ENCODE measurements at places on chromosomes 2 and 18. TPM values are rescaled to one million over a fixed set of nuclear protein-coding genes. Genes with fewer than 3 reads are reported as not detected.
A peak's percentile ranks its signal among the peaks of the same experiment; 100 is the strongest.

DNA sequence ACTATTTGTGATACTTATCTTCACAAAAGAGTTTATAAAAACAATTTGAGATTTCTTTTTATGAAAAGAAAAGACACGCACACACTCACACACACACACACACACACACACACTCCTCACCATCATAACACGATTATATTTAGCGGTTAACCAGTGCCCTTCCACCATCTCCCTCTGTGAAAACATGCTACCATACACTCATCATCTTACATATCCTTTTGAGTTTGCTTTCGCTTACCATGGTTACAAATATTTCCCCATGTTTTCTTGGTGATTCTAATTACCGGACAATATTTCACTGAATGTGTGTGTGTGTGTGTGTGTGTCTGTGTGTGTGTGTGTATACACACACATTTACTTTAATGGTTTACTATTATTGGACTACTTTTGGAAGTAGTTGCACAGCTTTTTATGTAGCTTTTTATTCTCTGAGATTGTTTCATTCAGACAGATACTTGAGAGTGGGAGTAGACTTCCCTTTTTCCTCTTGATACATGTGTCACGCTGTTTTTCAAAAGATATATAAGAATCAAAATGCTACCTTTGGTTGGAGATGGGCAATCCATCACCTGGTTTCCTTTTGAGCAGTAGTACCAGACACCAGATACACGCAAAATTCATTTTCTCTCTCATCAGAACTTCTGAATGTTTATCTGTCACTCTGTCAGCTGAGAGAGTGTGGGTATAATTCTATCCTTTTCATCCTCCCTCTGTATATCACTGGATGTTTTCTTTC lies 138.1 kb downstream of the SETBP1 start:
- DNase-seq = no peak

GRCh38 chr18:74541703-74542555 lies 7.6 kb downstream of the CNDP1 start:
- peak; percentile 74 for DNase-seq

DNA sequence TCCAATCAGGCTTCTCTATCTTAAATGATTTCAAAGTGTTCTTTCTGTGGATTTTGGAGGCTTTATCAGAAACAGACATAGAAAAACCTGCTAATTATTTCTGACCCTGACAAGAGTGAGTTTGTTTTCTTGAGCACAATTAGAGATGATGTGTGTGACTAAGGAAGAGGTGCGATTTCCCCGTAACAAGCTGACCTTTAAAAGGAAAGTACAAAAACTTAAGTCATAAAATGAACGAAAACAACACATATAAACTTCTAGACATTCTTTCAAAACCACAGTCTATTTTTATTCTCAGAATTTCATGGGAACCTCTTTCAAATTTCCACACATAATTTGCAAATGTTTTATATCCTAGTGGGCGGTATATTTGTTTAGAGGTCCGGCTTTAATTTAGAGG lies 604.8 kb downstream of the CPS1 start:
- no peak for DNase-seq

DNA sequence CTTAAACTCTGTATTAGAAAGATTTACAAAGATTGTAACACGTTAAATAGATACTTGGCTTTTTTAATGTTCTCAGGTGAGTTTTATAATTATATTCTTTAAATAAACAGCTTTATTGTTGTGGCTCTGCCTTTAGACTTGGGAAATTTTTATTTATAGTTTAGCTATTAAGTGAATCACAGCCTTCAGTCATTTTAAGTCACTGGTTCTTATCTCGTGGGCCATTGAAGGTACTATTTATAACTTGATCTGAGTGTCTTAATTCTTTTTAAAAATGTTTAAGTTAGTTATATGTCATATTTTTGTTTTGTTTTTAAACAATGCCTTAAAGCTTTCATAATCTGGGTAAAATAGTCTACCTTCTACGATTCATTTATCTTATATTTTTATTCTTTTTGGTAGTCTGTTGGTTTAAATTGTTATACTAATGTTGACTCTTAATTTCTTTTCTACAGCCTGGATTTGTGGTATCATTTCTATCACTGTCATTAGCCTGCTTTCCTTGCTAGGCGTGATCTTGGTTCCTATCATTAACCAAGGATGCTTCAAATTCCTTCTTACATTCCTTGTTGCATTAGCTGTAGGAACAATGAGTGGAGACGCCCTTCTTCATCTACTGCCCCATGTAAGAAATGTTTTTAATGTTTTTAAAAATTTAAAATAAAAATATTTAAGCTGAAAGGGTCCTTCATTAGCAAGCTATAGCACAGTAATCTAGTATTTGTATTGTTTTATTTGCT lies 49.3 kb downstream of the SLC39A10 start:
- no peak for DNase-seq

- no peak for DNase-seq
Observed at GRCh38 chr2:236720974-236721540, 151.4 kb downstream of the ACKR3 start.

DNA sequence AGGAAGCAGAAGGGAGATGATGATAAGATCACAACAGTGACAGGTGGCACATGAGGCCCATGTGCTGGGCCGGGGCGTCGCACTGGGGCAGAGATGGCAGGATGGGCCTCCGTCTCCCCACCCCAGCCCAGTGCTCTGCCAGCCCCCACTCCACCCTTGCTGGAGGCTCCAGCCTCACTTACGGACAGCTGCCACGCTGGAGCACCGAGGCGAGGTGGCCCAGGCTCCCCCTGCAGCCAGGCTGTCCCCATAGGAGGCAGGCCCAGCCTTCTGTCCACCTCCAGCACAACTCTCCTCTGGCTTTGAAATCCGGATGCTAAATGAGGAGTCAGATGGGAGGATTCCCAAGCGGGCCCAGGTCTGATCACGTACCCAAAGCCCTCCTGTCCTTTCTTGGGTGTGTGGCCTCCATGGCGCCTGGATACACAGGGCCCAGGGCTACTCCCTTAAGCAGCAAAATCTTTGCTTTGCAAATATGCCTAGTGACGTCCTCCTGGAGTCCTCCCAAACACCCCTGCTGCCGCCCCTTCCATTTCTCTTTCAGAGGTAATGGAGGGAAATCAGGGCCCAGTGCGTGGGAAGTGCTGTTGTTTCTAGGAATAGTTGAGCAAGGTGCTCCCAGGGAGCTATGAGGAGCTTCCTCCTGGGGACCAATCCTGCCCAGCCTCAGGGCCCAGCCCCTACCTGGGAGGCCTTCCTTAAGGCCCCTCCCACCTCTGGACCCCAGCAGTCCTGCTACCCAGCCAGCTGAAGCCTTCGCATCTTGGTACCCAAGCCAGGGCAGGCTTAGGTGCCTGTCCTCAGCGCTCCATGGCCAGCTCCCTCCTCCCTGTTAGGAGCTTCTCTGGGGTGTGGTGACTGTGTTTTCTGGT lies 170.4 kb upstream of the MYCN start:
- DNase-seq = no peak

The TNS1 gene
- 2.2 TPM for total RNA-seq

GRCh38 chr18:14947482-14948162 lies 199.7 kb downstream of the ANKRD30B start:
- no peak for DNase-seq

The CHCHD5 gene
- total RNA-seq = 17.0 TPM

DNA sequence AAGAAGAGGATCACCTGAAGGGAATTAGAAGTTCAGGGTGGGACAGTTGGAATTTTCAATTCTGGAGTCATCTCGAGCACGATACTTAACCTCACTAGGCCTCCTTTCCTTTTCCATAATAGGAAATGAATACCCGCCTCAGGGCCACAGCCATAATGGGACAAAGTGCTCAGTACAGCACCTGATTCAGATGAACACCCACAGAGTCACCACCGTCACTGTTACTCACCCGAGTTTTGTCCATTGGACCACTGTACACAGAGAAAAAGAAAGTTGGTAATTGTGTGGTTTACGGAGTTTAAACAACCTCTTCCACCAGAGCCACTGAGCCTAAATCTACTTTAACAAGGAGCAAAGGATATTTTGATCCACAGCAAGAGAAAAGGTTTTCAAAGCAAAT lies 122.0 kb upstream of the NDUFV2 start:
- DNase-seq = no peak

DNA sequence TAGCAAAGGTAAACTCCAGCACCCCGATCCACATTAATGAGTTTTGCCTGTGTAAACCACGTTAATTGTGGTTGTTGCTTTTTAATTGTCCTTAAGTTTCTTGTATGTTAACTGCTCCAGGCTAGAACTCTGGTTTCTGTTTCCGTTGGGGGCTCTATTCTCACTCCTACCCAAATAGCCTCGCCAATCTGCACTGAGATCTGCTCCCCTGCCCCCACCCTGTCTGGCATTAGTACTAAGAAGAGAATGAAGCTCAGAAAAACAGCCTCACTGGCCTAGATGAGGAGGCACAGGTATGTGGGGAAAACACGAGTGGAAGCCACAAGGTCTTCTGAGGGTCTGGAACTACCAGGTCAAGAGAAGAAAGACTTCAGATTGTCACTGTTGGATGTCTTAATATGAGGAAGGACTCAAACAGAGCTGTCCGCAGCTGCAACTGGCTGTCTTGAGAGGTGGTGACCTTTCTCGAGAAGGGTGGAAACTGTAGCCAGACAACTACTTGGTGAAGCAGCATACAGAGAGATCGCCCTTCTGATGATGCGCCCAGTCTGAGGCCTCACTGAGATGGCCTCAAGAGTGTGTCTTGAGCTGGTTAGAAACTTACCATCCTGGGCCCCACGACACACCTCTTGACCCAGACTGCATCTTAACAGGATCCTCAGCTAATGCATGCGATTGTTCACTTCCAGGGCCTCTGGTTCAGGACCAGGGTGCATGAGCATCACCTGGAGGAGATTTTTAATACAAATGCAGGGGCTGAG lies 73.1 kb downstream of the TGOLN2 start:
- DNase-seq = no peak

Measured in SK-MEL-5 (cell line).